T-helper 9 cell (primary cell): ENCODE measurements at places on chromosomes 13 and 19.

DNA sequence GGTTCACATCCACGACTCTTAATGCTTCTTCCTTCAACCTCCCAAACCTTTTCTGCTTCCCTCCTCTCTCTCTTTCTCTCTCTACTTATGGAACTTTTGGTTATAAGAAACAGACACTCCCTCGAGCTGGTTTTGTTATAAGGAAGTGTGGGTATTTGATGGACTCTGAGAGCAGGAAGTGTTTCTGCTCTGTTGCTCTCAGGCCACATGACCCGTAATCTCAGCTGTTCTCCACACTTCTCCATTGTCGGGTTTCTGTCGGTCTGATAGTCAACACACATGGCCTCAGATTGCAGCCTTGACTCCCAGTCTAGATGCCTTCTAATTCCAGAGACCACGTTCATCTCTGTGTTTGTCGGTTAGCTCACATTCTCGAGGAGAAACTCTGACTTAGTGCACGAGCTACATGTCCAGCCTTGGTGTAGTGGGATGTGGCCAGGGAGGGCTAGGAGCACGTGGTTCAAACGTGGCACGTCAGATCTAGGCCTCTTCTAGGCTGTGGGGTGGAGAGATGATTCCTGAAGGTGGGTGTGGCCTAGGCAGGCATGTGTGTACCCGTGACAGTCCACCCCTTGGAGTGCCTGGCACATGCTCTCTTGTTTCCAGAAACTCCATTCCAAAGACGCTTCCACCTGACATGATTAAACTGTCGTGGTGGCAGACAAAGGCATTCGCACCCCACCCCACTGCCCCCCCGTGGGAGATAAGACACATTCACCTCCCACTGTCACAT lies 26.3 kb downstream of the CNFN start:
- DNase-seq, result no peak

- DNase-seq, result no peak
Measured at GRCh38 chr19:48182434-48182833, 12.0 kb downstream of the ZSWIM9 start.

DNA sequence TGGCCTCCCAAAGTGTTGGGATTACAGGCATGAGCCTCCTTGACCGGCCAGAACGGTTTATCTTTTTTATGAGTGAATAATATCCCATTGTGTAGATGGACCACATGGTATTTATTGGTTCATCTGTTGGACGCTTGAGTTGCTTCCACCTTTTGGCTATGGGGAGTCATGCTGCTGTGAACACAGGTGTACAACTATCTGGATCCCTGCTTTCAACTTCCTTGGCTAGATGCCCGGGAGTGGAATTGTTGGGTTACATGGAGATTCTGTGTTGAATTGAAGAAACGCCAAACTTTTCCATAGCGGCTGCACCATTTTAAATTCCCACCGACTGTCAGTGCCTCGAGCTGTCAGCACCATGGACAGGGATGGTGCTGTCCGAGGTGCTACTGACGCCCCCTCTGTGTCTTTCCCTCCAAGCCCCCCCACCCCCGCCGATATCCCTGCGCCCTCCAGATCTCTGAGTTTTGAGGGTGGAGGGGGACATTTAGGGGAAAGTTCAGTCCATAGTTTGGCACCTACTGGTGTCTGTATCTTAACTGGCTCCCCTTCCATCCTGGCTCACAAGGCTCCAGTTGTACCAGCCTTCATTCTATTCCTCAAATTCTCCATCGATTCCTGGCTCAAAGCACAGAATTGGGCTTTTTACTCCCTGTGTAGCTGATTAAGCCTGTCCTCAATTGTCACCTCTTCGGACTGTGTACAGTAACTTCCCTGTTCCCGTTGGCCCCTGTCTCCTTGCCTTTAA lies 27.3 kb downstream of the PNPLA6 start:
- no peak for DNase-seq

DNA sequence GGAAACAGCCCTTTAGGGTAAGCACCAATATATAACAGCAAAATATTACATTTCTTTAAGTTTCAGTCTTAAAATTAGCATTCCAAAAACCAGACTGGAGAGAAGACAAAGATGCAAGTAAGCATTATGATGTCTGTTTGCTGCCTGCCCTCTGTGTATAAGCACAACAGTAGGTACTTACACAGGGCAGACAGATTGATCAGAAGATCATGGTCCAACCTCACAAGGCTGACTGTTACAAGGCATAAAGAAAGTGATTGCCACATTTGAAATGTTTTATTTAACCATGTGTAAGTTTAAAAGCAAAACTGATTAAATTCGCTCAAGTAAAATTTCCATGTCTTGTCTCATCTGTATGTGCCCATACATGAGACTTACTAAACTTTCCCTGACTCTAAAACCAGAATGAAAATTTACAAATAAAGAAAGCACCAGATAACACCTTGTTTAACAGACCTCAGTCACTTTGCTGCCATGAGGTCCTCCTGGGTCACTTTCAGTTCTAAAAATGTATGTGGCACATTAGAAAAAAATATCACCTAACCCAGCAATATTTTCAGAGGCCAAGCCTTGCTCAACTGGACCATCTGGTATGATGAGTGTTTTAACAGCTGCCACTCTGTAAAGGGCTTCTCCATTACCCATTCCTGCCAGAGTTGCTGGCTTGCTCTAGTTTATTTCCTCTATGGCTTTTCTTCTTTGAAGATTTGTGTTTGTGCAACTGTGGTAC lies 297.0 kb downstream of the RBM26 start:
- DNase-seq, result no peak

DNA sequence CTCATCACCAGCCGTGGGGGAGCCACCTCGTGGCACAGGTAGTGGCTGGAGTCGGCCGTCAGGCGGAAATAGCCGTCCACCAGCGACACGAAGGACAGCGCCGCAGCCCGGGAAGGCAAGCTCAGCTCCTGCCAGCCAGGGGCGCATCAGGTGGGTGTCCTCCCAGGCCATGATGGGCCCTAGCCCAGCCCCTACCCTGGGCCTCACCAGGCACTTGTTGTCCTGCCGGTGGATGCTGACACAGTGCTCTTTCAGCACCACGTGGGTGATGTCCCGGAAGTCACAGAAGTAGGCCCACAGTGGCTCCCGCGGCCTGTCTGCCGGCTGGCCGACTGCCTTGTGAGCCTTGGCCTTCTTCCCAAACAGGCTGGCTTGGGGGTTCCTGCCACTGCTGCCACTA lies 15.7 kb downstream of the TYK2 start:
- no peak for DNase-seq

- DNase-seq, result no peak
Measured at GRCh38 chr19:6576869-6577475, 14.0 kb downstream of the CD70 start.

GRCh38 chr13:43572656-43573360 lies 214.0 kb downstream of the ENOX1 start:
- no peak for DNase-seq

- peak; percentile 5 for DNase-seq
Measured at GRCh38 chr19:58059003-58059670, at the start of gene ZNF135. Gene ZNF135 (plus strand): TSS chr19:58059282. CDS start chr19:58060003, 721 bp downstream.

DNA sequence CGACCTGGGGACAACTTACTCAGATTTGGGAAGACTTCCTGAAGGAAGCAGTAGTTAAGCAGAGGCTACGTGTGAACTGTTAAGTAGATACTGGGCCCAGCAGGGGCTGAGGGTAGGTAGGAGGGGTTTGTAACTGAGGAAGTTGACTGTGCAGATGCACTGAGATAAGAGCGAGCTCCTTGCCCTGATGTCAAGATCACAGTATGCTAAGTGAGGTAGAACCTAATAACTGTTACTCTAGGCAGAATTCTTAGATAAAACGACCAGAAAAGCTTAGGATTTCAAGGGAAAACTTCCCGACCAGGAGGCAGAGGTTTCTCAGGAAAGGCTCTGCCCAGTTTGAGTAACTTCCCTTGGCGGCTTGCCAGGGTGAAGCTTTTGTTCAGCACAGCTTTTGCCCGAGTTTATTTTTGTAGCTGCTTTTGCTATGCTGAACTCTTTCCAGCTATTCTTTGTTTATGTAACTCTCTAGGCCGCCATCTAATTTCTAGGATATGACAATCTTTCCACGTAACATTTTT lies 632.1 kb downstream of the DIAPH3 start:
- no peak for DNase-seq

- DNase-seq, result no peak
Measured at GRCh38 chr13:114325729-114326128, 11.4 kb downstream of the CHAMP1 start.

- DNase-seq, result no peak
Measured at GRCh38 chr13:113231306-113232207, 22.1 kb downstream of the CUL4A start.

DNA sequence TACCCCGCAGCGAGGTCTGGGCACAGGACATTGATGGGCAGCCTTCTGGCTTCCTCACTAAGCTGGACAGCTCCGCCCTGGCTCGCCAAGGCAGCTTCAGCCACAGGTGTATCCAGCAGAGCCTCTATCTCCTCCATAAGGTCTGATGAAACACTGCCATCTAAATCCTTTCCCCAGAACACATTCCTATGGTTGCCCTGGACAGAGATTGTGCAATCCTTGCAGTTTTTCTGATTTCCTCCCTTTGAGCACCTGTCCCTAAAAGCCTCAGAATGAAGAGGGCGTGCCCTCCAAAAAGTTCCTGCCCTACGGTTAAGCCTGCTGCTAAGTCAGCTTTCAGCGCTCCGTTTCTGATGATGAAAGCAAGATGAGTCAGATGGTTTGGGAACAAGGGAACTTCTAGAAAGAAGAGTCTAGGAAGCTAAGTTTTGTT lies 21.0 kb downstream of the CLEC4M start:
- DNase-seq, result no peak

- no peak for DNase-seq
Measured at GRCh38 chr13:66424422-66424821, 805.7 kb downstream of the PCDH9 start.

- no peak for DNase-seq
Measured at GRCh38 chr19:33665776-33666595, 44.2 kb downstream of the CHST8 start.

DNA sequence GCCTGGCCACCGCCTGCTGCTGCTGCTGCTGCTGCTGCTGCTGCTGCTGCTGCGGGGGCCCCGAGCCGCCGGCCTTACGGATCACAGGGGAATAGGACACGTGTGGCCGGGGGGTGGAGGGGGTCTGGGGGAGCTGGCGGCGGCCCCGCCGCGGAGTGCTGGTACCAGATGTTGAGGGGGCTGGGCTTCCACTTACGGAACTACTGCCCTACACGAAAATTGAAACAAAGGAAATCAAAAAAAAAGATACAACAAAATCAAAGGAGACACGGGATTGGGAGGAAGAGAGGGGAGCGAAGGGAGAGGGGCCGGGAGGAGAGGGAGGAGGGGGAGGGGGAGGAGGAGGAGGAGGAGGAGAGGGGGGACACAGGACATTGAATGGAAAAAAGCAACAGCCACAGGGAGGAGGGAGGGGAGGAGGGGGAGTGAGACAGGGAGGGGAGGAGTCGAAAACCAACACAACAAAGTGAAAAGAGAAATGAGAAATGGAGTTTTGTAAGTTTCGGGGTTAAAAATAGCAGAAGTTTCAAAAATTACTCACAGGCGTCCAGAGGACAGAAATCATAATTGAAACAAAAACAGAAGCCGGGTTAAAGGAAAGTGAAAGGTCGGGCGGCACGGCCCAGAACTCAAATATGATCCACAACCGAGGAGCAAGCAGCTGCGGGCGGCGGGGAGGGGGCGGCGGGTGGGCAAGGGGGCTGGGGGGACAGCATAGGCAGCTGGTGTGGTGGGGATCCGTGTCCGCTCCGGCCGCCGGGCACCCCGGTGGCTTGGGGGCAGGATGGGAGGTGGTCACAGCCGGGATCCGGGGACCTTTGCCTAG lies 57.8 kb downstream of the IER2 start:
- peak; percentile 36 for DNase-seq

DNA sequence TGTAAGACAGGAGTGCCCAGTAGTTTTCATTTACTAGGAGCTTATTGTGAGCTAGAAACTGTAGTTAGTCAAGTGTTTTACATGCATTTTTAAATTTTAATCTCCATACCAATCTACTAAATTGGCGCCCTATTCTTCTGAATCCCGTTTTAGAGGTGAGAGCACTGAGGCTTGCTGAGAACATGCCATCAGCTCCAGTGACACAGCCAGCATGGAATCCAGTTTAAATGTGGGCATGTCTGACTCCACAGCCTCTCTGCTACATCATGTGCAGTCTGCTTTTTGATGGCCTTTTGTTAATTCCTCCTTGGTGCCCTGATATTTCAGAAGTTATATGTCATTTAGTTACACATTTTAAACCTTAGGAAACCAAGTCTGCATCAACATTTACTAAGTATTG lies 325.4 kb downstream of the DLEU7 start:
- DNase-seq, result no peak

DNA sequence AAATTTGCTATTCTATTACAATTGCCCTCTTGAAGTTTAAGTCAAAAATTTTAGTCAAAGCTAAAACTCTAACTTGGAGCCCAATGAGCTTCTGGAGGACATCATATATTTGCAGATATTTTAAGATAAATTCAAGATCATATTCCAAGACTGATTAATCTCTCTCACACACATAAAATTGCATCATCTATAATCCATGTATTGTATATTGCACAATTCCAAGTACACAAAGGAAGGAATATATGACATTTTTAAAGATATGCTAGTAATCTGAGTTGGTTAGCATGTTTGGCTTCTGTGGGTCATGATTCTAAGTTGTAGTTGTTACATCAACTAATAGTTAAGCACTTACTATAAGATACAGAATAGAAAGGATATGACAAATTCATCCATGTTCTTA lies 53.3 kb downstream of the KCNRG start:
- no peak for DNase-seq

DNA sequence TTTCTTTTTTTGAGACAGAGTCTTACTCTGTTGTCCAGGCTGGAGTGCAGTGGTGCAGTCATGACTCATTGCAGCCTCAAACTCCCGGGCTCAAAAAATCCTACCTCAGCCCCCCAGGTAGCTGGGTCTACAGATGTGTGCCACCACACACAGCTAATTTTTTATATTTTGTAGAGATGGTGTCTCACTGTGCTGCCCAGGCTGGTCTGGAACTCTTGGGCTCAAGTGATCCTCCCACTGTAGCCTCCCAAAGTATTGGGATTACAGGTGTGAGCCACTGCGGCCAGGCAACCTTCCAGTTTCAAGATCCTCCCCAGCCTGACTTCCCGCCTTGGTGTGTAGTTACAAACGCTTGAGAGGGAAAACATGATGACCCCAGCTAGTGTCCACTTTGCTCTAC lies 22.2 kb downstream of the CNFN start:
- no peak for DNase-seq
